Naive thymus-derived CD8-positive, alpha-beta T cell (primary cell): ENCODE measurements at places on chromosomes 11 and 22. TPM values are rescaled to one million over a fixed set of nuclear protein-coding genes. Genes with fewer than 3 reads are reported as not detected.

DNA sequence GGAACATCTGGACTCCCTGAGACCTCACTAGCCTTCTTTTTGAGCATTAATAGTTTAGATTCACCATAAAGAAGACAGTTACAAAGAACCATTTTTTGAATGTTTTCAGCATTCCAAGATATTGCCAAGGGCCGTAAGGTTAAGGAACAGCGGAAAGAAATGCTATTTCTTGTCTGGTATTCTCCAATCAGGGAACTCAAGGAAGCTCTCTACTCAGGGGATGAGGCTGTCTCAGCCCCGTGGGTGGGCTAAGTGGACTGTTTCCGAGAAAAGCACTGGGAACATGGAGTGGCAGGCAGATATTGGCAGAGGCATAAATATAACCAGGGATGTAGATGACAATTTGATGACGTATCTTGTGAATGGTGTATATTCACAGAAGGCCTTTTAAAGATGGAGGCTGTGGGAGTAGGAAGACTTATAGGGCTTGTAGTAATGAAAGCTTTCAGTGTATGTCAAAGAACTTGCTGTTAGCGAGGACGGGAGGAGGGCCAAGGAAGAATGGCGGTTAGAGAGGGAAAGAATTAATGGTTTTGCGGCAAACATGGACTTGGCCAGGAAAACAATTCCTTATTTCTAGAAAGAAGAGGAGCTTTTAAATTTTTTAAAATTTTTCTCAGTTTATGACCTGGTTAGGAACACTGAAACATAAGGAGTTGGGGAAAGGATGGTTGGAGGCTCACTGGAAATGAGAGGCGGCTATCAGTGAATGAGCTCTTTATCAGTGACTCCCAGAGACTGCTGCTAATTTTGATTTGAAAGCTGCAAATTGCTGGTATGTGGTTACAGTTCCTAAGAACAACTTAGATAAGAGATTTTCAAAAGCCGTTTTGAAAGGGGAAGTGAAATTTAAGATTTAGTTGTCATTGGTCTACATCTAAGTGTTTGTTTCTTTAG lies 64.6 kb downstream of the ST3GAL4 start:
- H3K4me3 ChIP-seq: no peak overlapping the region
- no peak for DNase-seq
- H3K36me3 ChIP-seq: no peaks in the 10 kb centered on the region
- H3K27ac ChIP-seq: no peak overlapping the region

TPBGL gene
- total RNA-seq: 0.16 TPM

- no peaks in the 10 kb centered on the region for H3K4me1 ChIP-seq
- H3K27me3 ChIP-seq: peaks cover 22% of the 10 kb centered on the region
- H3K36me3 ChIP-seq: peaks cover 11% of the 10 kb centered on the region
- DNase-seq: no peak
- no peak overlapping the region for H3K4me3 ChIP-seq
Measured at GRCh38 chr11:69229511-69229910, 64.4 kb upstream of the MYEOV start.

DLG2 gene
- 5.4 TPM for total RNA-seq

GRCh38 chr11:100928426-100928825 lies 201.2 kb downstream of the PGR start:
- H3K27me3 ChIP-seq: no peaks in the 10 kb centered on the region
- no peaks in the 10 kb centered on the region for H3K4me1 ChIP-seq

CCDC81 gene
- total RNA-seq: 0.62 TPM
